Stimulated activated naive CD4-positive, alpha-beta T cell treated with Interleukin-2 at 50 U/mL for 16 hours (primary cell): ENCODE measurements at places on chromosomes 1 and 21.
A peak's percentile ranks its signal among the peaks of the same experiment; 100 is the strongest.

DNA sequence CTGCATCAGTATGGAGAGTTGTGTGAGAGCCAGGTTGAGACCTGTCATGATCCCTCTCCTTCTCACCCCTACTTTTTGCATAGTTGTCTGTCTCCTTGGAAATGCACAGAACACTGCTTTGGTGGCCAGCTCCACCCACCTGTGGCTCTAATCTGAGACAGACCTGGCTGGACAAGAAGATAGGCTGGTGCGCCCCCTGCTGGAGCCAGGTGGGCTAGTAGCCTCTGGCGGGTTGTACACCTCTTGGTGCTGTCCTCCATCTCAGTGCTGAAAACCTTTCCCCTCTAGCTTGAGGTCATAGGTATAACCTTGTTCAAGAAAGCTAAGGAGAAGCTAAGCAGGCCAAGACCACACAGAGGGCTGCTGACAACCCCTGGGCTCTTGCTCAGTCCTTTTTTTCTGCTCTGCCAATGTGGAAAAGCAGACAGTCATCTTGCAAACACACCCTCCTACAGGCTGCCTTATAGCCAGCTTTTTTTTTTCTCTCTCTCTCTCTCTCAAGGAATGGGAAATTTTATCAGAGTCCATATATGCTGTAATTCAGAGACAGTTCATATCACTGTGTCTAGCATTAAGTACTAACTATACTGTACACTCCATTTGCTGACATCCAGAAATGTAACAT lies 58.8 kb upstream of the SPATA6 start:
- no peak for DNase-seq

DNA sequence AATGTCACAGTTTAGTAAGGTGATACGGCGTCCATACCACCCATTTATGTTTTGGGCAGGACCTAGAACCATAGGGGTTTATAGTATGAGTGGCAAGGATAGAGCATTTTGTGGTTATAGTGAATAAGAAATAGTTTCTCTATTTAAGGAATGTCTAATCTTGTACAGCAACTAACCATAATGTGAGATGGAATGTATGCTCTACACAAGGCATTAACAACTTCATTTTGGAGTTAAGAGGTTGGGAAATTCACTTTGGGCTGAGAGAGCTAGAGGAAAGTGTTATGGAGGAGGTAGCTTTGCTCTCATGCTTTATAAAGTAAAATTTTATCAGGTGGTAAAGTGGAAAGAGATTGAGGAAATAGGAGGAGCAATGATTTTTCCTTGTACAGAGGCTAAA lies 3.0 kb upstream of the MCL1 start:
- no peak for DNase-seq

DNA sequence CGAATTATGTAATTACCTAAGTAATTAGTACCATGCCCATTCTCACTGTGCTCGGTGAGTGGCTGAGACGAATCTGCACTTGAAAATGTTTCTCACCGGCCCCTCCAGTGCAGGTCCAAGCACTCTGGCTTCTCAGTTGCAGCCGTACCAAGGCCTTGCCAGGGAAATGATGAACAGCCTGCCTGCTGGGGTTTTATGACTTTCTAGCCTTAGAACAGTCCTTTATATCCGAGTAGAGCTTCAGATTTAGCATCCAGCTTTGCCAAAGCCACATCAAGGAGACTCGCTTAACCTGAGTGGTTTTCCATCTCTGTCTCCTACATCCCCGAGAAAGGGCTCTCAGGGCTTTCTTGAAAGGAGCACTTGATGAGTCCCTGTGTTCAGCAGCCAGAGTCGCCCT lies 83.4 kb downstream of the GREM2 start:
- no peak for DNase-seq

DNA sequence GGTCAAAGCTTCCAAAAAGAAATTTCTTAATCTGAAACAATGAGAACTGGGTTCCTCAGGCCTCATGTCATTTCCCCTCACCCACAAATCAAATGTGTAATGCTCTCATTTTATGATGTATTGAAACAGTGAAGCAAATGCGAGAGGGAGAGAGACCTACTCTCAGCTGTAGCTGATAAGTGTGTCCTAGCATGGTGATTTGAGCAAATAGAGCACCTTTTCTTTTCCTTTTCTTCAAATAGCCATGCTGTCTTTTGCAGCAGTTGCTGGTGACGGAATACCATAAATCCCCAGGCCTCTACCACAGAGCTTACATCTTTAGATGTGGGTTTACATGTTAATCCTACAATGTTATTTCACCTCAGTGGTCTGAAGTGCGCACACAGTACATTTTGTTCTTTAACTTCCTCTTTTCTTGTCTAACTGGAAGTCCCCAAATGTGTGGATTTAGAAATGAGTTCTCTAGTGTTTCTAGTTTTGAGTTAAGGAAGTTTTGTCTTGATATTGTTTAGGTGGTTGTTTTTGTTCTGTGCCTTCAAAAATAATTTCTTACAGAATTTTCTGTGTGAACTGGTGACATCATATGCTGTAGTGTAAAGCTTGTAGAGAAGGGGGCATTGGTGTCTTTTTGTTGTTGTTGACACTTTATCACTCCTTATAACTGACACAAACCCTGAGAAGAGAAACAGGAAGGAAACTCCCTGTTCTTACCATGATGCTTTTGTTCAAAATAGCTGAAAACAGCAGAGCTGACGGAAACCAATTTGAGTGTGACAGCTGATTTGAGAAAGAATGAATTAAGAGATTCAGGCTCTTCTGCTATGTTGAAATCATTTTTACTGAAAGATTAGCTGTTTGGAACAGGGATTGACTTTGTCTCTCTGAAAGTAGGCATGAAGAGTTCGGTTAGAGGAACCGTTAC lies 12.2 kb downstream of the SMAP2 start:
- DNase-seq: peak; percentile 43

DNA sequence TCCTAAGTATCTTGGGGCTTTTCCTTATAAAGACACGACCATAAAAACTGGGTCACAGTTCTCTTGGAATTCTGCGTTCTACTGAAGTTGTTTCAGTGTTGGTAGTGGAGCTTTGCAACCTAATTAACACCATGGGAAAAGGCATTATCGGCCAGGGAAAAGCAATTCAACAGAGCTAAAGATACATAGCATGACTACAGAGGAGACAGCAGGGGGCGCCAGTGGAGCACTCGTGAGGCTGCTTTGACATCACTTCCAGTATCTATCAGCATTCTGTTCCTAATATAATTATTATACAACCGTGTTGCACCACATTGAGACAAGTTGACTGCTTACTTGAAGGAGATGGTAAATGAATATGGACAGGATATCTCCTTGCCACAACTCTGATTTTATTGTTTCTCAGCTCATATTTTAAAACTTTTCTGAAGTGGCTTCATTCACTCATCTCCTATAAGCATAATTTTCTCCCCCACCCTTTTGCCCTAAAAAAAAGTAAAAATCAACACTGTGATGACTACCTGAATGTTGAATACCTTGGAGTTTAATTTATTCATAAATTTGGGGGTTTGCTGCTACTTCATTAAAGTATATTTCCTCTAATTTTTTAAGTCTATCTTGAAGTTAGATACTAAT lies 39.4 kb downstream of the ZP4 start:
- DNase-seq: no peak

DNA sequence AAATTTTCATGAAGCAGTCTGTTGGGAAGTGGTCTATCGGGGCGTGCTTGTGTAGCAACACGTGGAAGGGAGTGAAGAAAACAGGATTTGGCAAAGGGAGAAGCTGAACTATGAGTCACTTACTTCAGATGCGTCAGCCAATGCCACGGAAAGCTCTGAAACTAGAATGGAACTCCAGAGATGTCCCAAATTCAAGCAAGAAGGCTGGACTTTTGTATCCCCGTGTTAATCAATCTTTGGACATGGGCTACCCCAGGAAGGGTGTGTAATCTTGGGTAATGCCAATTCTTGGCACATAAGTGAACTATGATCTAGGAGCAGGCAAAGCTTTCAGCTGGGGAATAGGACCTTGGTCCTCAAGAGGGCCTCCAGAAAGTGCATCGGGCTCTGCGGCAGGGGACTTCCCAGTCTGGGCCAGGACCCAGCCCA lies 102.6 kb downstream of the ADSS2 start:
- DNase-seq: no peak

DNA sequence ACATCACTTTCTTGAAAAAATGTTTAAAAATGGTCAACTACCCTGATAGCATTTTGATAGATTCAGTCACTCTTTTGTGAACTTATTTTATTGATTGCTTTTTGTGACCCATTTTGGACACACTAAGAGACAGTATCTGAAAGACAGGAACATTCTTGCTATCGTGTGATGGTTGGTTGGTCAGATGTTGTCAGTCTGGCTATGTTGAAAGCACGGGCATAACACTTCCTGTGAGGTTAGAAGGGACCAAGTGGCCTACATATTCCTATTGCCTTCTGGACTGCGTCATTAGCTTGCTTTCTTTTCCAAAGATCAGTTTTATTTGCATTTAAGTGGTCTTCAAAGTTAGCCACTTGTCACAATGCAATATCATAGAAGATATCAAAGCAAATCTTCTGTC lies 1.4 kb downstream of the OR2T6 start:
- DNase-seq: no peak

DNA sequence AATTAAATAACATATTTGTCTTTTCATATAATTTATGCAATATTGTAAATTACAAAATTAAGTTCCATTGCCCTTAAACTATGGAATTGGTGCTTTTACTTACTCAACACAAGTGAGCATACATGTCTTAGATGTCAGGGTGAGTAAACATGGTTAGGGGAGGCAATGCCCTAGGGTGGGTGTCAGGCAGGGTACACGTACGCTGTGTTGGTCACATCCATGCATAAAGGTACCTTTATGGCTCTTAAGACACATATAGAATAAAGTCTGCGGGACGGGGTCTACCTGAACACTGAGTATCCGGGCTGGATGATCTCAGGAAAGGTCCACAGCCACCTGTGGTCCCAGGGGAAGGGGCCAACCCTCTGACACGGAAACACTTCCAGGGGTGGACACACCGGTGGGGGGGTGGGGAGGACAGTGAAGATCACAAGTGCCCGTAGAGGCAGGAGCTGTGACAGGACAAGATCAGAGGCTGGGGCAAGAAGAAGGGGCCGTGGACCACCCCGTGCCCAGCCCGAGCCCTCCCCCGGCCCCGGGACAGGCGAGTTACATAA lies 720 bp downstream of the LIN9 start:
- peak; percentile 6 for DNase-seq

- DNase-seq: peak; percentile 66
Measured at GRCh38 chr1:10694274-10694632, 102.2 kb downstream of the CASZ1 start.

GRCh38 chr1:93704052-93704451 lies 22.4 kb upstream of the BCAR3 start:
- no peak for DNase-seq

- no peak for DNase-seq
Measured at GRCh38 chr1:151790940-151791651, 796 bp upstream of the TDRKH start.

DNA sequence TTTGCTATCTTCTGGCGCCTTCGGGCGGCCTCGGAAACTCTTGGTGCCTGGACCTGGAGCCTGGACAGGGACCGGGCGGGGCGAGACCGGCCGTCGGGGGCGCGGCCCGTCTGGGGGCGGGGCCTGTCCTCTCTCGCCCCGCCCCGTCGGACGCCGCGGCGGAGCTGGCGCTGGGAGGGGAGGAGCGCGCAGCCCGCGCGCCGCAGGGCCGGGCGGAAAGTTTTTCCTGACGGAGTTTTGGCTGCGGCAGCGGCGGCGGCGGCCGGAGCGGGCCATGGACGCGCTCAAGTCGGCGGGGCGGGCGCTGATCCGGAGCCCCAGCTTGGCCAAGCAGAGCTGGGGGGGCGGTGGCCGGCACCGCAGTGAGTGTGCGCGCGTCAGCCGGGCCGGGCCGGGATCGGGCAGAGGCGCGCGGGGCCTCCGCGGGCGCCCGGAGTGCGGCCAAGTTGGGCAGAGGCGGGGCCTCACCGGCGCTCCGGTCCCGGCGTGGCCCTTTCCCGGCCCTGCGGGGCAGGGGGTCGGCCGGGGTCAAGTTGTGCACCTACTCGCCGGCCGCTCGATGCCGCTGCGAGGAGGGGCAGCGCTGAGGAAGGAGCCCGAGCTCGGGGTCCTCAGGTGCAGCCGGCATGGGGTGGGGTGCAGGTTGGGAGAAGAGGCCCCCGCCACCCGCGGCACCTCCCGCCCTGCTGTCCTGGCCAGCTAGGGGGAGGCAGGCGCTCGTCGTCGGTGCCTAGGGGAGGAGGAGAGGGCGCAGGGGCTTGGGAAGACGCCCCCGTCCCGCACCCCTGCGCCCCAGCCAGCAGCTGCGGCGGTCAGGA lies at the start of gene LDLRAP1:
Gene LDLRAP1, plus strand, starts transcription at position 182 of the 818 bp plus-strand sequence. Its CDS starts 93 bp downstream, at position 275.
- peak; percentile 49 for DNase-seq
